Neuronal stem cell (in vitro differentiated cells): ENCODE measurements at places on chromosomes 6 and 20.

GRCh38 chr6:166636934-166637333 is 9.9 kb upstream of the RPS6KA2 start:
- DNase-seq, result no peak

DNA sequence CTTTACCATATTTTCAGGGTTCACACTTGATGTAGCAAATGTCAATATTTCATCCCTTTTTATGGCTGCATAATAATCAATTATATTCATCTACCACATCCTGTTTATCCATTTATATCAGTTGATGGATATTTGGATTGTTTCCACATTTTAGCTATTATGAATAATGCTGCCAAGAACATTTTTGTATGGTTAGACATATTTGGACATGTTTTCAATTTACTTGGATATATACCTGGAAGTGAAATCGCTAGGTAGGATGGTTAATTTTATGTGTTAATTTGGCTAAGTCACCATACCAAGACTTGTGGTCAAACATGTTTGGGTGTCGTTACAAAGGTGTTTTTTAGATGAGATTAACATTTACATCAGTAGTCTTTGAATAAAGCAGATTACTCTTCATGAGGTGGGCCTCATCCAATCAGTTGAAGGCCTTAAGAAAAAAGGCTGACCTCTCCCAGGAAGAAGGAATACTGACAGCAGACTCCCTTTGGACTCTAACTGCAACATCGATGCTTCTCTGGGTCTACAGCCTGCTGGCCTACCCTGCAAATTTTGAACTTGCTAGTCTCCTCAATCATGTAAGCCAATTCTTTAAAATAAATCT is 196.5 kb downstream of the BACH2 start:
- DNase-seq, result no peak

DNA sequence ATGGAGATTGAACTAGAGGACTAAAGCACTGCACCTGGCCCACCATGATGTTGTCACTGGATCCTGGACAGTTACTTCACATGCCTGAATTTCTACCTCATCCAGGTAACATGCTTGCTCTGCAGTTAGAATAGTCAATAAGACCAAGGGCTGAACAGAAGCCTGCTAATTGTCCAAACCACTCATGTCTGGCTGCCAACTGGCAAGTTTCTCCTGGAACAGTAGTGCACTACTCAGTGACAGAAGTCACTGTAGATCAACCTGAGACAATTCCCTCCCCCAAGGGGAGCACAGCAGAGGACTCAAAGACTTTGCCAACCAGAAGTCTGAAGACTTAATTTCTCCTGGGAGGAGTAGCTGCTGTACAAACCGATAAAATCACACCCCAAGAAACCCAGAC is 454.6 kb upstream of the MARCKS start:
- DNase-seq, result no peak

- no peak for DNase-seq
Observed at GRCh38 chr6:90893400-90893799, 306.5 kb upstream of the MAP3K7 start.

DNA sequence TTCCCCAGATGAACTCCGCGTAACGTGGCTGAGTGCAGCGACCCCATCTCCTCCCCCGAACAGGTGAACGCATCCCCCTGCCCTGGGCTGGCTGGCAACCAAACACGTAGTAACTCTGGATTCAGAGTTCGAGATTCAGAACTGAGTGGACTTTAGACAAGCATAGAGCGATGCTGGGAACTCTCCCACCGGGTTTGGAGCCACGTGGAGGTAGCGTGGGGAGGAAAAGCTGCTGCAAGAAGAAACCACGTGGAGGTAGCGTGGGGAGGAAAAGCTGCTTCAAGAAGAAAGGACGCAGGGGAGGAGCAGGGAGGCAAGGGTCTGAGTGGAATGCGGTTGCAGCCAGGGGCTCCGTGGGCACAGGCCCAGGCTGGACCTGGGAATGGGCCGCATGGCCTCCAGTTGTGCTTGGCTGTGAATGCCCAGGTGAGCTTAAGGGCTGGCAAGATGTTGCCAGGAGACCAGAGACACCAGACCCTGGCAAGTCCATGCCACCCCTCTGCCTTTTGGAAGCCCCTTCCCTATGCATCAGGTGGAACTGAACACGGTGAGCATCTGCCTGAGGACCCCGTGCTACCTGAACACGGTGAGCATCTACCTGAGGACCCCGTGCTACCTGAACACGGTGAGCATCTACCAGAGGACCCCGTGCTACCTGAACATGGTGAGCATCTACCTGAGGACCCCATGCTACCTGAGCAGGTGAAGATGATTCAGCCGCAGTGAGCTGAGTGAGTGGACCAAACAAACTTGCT is 118.0 kb upstream of the FRMD1 start:
- no peak for DNase-seq

DNA sequence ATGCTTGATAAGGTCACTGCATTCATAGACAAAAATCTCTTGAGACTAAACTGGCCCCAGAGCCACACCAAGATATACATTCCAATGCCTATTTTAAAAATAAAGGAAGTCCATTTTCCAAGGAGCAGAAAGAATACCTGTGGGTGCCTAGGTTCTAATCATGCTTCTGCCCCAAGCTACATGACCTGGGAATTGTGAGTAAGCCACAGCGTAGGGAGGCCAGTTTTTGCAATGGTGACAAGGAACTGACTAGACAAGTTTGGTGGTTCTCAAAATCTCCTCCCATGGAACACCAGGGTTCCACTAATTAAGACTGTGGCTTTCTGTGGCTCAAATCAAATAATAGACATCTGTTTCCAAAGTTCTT is 83.3 kb downstream of the GMDS start:
- DNase-seq, result no peak

GRCh38 chr6:140957386-140957785 is 1175.3 kb upstream of the GJE1 start:
- DNase-seq, result no peak

- DNase-seq, result no peak
Observed at GRCh38 chr20:3996399-3996798, 19.0 kb downstream of the RNF24 start.

DNA sequence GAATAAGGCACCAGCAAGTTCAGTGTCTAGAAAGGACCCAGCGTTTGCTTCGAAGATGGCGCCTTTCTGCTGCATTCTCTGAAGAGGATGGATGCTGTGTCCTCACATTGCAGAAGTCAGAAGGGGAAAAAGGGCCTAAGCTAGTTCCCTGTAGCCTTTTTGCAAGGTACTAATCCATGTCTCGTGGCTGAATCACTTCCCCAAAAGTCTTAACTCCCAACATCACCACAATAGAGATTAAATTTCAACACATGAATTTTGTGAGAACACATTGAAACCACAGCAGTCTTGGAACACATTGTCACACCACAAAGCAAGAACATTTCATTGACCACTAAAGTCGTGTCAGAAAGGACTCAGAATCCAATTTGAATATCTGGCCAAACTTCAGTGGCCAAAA is 42.1 kb downstream of the KLHL31 start:
- no peak for DNase-seq

DNA sequence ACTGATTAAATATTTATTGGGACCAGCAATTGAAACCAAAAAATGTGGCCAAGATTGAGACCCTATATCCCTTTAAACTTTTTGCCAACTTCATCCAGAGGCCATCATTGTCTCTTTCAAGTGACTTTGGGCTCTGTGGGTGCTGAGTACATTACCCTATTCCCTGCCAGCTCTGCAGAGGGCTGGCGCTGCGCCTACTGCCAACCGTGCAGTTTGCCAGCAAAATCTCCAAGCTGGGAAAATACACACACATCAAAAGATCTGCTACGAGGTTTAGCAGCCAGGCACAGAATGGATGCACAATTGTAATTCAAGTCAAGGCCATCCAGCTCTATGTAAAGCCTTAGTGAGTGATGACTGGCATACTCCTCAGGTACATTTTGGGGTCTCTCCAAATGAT is 125.0 kb downstream of the CBLN4 start:
- no peak for DNase-seq

GRCh38 chr20:62370115-62370806 is 3.1 kb upstream of the LAMA5 start:
- DNase-seq, result no peak

DNA sequence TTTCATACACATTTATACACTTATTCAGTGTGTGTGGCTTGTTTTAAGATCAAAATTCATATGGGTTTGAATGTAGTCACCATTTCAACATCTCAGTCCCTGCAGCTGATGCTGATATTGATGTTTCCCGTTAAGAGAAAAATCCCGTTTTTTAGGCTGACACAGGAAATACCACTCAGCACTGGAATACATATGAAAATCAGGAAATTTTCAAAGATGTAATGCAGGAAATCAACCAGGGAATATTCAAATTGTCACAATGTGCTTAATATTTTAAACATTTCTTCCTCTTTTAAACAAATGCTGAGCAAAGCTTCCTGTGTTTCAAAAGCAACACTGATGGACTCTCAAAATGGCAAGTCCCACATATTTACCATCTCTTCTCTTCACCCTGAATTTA is 94.5 kb upstream of the MARCKS start:
- DNase-seq, result no peak

DNA sequence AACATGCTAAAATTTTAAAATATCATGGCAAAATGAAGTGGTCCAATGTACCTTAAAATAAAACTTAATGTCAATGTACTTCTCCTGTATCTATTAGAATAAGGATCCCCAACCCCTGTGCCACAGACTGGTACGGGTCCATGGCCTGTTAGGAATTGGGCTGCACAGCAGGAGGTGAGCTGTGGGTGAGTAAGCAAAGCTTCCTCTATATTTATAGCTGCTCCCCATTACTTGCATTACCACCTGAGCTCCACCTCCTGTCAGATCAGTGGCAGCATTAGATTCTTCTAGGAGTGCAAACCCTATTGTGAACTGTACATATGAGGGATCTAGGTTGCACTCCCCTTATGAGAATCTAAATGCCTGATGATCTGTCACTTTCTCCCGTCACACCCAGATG is 86.0 kb downstream of the SLC16A10 start:
- DNase-seq, result no peak

GRCh38 chr20:33475381-33476152 is 14.3 kb upstream of the CBFA2T2 start:
- no peak for DNase-seq

DNA sequence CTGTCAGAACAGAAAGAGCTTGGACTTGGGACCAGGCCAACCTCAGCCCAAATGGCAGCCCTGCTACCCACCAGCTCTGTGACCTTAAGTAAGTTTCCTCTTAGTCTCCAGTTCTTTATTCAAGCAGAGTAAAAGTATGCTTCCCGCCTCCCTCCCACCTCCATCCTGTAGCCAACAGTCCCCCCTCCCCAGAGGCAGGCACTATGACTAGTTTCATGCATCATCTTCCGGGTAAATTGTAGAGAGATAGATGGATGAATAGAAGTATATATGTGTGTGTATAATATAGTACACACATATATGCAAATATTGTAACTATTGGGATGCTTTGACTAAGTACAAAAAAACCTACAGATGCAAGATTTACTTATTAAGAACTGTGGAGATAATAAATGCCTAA is 39.5 kb upstream of the B4GALT5 start:
- no peak for DNase-seq

DNA sequence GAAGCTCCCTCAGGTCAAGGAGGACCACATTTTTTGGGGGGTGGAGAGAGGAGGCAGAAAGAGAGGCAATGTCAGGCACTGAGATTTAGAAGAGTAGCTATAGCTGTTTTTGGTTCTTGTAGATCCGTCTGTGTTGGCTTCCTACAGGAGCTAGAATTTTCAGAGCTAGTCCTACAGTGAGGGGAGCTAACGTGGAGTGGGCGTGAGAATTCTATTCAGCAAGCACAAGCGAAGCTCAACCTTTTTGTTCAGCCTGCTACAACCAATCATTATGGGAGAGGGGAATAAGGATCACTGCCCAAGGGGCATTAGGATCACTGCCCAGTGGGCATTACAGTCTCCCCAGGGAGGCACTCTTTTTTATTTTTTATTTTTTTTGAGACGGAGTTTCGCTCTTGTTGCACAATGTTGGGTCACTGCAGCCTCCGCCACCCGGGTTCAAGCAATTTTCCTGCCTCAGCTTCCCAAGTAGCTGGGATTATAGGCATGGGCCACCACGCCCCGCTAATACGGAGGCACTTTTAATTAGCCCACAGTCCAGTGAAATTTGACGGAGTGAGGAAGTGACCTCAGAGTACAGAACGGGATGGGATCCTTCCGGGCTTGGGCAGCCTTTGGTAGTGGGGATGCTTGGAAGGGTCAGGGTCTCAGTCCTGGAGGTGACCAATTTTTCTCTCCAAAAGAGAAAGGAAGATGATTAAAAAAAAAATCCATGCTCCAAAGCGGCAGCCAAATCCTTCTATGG is 1.1 kb upstream of the PANK2 start:
- no peak for DNase-seq

DNA sequence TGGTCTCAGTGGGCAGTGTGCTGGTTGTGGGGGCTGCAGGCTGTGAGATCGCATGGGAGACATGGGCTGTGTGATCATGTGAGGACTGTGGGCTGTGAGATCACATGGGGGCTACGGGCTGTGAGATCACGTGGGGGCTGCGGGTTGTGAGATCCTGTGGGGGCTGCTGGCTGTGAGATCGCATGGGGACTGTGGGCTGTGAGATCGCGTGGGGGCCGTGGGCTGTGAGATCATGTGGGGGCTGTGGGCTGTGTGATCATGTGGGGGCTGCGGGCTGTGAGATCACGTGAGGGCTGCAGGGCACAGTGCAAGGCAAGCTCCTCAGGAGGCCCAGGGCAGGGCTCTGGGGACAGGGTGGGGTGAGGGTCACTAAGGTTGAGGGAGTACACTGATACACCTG is 140.5 kb upstream of the CST7 start:
- no peak for DNase-seq

- DNase-seq, result no peak
Observed at GRCh38 chr6:6892744-6893583, 214.8 kb upstream of the RREB1 start.

GRCh38 chr6:139518556-139519091 is 144.2 kb upstream of the CITED2 start:
- DNase-seq, result no peak

DNA sequence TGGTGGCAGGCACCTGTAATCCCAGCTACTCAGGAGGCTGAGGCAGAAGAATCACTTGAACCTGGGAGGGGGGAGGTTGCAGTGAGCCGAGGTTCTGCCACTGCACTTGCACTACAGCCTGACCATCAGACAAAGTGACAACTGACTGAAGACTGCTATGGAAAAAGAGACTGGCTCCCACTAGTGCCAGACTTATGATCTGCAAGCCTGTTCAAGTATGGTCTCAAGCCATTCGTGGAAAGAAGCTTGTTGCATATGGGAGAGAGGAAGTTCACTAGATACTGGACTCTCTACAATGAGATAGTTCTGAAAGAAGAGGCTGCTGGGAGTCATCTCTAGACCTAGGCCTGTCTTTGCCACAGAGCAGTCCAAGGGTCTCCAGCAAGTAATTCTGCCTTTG is 26.7 kb downstream of the MDN1 start:
- no peak for DNase-seq

GRCh38 chr20:7137395-7138151 is 370.1 kb downstream of the BMP2 start:
- no peak for DNase-seq
